ENCODE measurements at places on chromosomes 5 and 9. TPM values are rescaled to one million over a fixed set of nuclear protein-coding genes. Genes with fewer than 3 reads are reported as not detected.

GRCh38 chr5:179308563-179309382 is 36.5 kb downstream of the ADAMTS2 start:
- no peak for DNase-seq
- H3K27me3 ChIP-seq = no peaks in the 10 kb centered on the region
- no peak overlapping the region for H3K27ac ChIP-seq
- H3K4me1 ChIP-seq = no peaks in the 10 kb centered on the region
- H3K4me3 ChIP-seq = no peak overlapping the region
- no peaks in the 10 kb centered on the region for H3K36me3 ChIP-seq

DNA sequence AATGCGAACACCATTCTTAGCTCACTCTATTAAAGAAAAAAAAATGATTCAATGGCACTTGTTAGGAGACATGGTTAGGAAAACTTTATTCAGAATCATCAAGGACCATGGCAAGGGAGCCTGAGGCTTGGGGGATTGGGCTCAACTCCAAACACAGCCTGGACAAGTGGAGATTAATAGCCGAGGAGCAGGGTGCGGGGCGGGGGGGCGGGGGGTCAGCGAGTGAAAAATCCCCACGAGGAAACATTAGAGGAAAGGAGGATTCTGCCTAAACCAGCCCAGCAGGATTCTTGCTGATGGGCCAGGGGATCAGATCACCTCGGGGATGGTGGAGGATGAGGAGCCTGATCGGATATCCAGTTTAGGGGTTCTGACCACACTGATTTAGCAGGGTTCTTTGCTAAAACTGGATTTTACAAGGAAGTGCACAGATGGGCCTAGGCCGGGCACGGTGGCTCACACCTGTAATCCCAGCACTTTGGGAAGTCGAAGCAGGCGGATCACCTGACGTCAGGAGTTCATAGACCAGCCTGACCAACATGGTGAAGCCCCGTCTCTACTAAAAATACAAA is 24.4 kb upstream of the FIBCD1 start:
- peaks cover 5% of the 10 kb centered on the region for H3K4me1 ChIP-seq
- no peak overlapping the region for H3K4me3 ChIP-seq
- H3K36me3 ChIP-seq = no peaks in the 10 kb centered on the region

- no peak overlapping the region for H3K4me3 ChIP-seq
- DNase-seq = peak; percentile 45
- peaks cover 21% of the 10 kb centered on the region for H3K27me3 ChIP-seq
- H3K27ac ChIP-seq = no peak overlapping the region
- H3K4me1 ChIP-seq = peaks cover 3% of the 10 kb centered on the region
- no peaks in the 10 kb centered on the region for H3K36me3 ChIP-seq
Measured at GRCh38 chr9:806285-807156, 35.0 kb upstream of the DMRT1 start.

DNA sequence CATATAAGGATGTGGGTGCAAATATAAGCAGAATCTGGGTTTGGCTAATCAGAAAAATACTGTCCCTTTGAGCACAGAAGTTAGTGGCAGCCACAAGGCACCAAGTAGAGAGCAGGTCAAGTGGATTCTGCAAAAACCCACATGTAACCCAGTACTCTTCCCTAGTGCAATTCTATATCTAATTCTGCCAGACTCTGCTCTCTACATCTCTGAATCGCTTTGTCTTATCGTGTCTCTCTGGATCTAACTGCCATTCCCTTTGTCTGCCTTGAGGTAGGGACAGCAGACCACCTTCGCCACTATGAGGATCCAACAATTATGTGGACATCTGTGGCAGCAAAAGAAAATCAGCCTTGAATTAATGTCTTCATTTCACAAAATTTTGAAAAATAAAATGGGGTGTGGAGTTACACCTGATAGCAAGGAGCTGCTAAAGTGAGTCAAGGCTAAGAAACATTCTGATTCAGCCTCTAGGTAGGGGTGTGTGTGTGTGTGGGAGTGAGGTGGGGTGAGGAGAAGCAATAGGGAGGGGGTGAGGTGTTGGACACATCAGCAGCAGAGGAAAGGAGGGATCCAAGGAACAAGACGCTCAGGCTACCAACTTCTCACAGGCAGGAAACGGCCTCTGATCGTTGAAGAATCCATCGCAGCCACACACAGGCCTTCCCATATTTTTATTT is 33.7 kb upstream of the ZNF366 start:
- no peaks in the 10 kb centered on the region for H3K36me3 ChIP-seq
- no peaks in the 10 kb centered on the region for H3K4me1 ChIP-seq
- no peak overlapping the region for H3K4me3 ChIP-seq
- DNase-seq = no peak

DNA sequence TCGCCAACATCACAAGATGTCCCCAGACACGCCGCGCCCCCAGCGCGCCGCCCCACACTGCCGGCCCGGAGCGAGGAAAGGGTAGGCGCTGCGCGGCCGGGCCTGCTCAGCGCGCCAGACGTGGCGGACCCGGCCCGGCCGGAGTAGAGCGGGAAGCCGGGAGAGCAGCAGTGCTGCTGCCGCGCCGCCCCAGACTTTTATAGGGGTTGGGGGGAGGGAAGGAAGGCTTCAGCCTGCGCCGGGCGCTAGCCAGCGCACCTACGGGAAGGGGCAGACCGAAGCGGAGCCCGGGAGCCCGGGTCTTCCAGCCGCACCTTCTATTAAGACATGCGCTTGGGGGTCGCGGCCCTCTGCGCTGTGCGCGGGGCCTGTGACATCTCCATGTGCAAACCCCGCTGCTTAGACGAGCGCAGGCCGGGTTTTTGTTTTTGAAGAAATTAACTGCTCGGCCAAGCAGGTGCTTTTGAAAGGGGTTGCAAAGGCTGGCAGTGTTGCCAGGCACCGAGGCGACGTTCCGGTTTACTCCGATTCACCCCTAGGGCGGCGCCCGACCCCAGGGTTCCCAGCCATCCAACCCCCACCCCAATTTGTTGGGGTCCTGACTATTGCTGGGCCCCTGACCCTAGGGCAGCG is 353 bp upstream of the PAX5 start:
- peaks cover 12% of the 10 kb centered on the region for H3K4me1 ChIP-seq
- H3K36me3 ChIP-seq = no peaks in the 10 kb centered on the region
- H3K27ac ChIP-seq = no peak overlapping the region
- peak overlapping the region; percentile 29 for H3K4me3 ChIP-seq
- no peaks in the 10 kb centered on the region for H3K27me3 ChIP-seq
- DNase-seq = no peak

GRCh38 chr5:179146277-179146676 is 86.1 kb downstream of the ZNF354C start:
- no peak for DNase-seq
- no peaks in the 10 kb centered on the region for H3K4me1 ChIP-seq
- H3K36me3 ChIP-seq = no peaks in the 10 kb centered on the region
- H3K27ac ChIP-seq = no peak overlapping the region
- H3K27me3 ChIP-seq = no peaks in the 10 kb centered on the region

- no peaks in the 10 kb centered on the region for H3K4me1 ChIP-seq
- no peak overlapping the region for H3K27ac ChIP-seq
- H3K4me3 ChIP-seq = no peak overlapping the region
- H3K27me3 ChIP-seq = no peaks in the 10 kb centered on the region
Measured at GRCh38 chr5:2460098-2460497, 291.4 kb downstream of the IRX2 start.

GRCh38 chr5:122736086-122736845 is 38.6 kb upstream of the SNX2 start:
- H3K27me3 ChIP-seq = no peaks in the 10 kb centered on the region
- no peaks in the 10 kb centered on the region for H3K36me3 ChIP-seq
- no peak overlapping the region for H3K4me3 ChIP-seq
- no peak for DNase-seq
- H3K27ac ChIP-seq = no peak overlapping the region

DNA sequence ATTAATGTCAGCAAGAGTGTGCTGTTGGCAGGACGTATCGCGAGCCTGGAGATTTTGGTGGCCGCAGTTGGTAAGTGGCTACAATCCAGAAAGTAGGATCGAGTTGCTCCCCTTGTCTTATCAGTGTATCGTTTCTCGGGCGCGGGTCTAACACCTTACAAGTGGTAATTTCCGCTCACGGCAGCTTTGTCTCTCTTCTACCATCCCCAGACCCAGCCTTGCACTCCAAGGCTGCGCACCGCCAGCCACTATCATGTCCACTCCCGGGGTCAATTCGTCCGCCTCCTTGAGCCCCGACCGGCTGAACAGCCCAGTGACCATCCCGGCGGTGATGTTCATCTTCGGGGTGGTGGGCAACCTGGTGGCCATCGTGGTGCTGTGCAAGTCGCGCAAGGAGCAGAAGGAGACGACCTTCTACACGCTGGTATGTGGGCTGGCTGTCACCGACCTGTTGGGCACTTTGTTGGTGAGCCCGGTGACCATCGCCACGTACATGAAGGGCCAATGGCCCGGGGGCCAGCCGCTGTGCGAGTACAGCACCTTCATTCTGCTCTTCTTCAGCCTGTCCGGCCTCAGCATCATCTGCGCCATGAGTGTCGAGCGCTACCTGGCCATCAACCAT is 1.1 kb downstream of the PTGER4 start:
- H3K27ac ChIP-seq = no peak overlapping the region
- no peaks in the 10 kb centered on the region for H3K36me3 ChIP-seq
- peak; percentile 38 for DNase-seq
- H3K27me3 ChIP-seq = peaks cover 11% of the 10 kb centered on the region

DNA sequence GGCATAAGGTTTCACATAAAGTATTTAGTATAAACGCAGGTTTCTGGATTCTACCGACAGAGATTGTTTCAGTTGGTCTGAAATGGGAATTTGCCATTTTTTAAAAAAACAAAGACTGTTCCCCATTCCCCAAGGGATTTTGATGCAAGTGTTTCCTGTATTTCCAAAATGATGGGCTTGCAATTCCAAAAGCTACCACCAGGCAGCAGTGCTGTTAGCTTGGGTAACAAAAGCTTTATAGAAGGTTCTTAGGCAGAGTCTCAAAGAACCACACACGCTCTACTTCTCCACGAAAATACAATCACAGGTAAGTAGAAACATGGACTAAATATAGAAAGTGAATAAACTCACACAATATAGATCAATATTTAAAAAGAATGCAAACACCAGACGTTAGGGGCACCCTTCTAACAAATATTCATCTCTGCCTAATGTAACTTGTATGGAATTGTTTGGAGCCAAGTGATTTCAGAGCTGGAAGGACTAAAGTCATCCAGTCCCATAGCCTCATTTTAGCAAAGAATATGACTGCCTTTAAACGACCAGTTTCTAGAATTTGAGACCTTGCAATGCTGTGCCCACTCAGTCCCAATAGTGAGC is 154.3 kb downstream of the SPOCK1 start:
- H3K27me3 ChIP-seq = no peaks in the 10 kb centered on the region
- H3K36me3 ChIP-seq = no peaks in the 10 kb centered on the region
- H3K27ac ChIP-seq = no peak overlapping the region
- peak; percentile 80 for DNase-seq
- no peak overlapping the region for H3K4me3 ChIP-seq
- H3K4me1 ChIP-seq = no peaks in the 10 kb centered on the region

DNA sequence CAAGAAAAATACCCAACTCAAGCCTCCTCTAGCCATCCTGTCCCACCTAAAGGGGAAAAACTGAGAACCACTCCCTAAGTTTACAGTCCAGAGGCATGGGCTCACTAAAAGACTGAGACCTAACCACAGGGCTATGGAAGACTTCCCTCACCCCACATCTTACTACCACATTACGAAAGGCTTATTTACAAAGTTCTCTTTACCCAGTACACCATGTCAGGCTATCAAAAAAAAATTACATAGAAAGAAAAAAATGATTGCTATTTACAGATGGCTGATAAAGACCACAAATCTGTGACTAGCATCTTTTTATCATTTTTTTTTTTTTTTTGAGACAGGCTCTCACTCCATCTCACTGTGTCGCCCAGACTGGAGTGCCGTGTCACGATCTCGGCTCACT is 69.7 kb upstream of the TNPO1 start:
- H3K4me3 ChIP-seq = no peak overlapping the region
- H3K36me3 ChIP-seq = no peaks in the 10 kb centered on the region
- no peak overlapping the region for H3K27ac ChIP-seq
- H3K4me1 ChIP-seq = no peaks in the 10 kb centered on the region

DNA sequence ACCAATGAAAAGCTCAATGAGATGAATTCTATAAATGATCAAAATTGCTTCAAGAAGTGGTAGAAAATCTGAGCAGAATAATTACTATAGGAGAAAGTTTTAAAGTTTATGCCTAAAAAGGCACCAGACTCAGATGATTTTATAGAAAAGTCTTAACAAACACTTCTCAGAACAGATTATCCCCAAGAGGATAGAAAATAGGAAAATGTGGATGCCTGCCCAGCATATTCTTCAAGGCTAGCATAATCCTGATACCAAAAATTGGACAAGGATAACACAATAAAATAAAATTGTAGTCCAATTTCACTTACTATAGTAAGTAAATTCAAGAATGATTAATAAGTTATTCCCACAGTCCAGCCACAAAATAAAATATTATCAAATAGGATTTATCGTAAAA is 397.0 kb downstream of the NR2F1-AS1 start:
- no peak overlapping the region for H3K4me3 ChIP-seq
- H3K36me3 ChIP-seq = no peaks in the 10 kb centered on the region
- no peak for DNase-seq

Gene SLC34A3
- total RNA-seq = not detected

Gene PCDHGA1
- 2.3 TPM for total RNA-seq

Gene KCTD16
- total RNA-seq = 1.1 TPM

Gene HTR1A
- not detected for total RNA-seq

Gene SPINK7
- not detected for total RNA-seq

Gene GRXCR2
- total RNA-seq = not detected

Gene ENTREP1
- total RNA-seq = not detected

Gene ZNF608
- total RNA-seq = 2.4 TPM

Gene LPAR1
- 29.0 TPM for total RNA-seq

Gene PCSK1
- total RNA-seq = 0.92 TPM

Gene TEX48
- total RNA-seq = not detected

Gene CCNG1
- 130 TPM for total RNA-seq
